ENCODE measurements at places on chromosomes 7 and 10.

DNA sequence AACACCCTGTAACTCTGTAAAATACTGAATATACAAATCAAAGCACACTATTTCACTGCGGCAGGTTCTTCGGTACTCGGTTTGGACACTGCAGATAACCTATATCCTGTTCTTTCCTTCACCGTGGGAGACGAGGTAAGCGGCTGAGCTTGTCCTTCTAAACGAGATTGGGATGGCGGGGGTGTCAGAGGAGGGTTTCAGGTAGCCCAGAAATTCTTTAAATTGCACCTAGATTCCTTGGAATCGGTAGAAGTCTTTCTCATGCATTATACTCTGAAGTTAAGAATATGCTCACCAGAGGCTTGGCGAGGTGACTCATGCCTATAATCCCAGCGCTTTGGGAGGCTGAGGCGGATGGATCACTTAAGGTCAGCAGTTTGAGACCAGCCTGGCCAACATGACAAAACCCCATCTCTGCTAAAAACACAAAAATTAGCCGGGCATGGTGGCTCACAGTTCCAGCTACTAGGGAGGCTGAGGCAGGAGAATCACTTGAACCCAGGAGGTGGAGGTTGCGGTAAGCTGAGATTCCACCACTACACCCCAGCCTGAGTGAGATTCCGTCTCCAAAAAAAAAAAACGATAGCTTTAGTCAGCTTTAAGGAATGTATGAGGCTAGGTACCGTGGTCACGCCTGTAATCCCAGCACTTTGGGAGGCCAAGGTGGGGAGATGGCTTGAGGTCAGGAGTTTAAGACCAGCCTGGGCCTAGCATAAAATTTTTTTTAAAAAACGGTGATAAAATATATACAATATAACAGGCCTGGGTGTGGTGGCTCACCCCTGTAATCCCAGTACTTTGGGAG is 10.1 kb upstream of the LAT2 start:
- H3K27me3 ChIP-seq, result peaks cover 2% of the 10 kb centered on the region
- peaks cover 18% of the 10 kb centered on the region for H3K36me3 ChIP-seq
- H3K27ac ChIP-seq, result peak overlapping the region; percentile 46
- peaks cover 7% of the 10 kb centered on the region for H3K4me1 ChIP-seq
- DNase-seq, result no peak

DNA sequence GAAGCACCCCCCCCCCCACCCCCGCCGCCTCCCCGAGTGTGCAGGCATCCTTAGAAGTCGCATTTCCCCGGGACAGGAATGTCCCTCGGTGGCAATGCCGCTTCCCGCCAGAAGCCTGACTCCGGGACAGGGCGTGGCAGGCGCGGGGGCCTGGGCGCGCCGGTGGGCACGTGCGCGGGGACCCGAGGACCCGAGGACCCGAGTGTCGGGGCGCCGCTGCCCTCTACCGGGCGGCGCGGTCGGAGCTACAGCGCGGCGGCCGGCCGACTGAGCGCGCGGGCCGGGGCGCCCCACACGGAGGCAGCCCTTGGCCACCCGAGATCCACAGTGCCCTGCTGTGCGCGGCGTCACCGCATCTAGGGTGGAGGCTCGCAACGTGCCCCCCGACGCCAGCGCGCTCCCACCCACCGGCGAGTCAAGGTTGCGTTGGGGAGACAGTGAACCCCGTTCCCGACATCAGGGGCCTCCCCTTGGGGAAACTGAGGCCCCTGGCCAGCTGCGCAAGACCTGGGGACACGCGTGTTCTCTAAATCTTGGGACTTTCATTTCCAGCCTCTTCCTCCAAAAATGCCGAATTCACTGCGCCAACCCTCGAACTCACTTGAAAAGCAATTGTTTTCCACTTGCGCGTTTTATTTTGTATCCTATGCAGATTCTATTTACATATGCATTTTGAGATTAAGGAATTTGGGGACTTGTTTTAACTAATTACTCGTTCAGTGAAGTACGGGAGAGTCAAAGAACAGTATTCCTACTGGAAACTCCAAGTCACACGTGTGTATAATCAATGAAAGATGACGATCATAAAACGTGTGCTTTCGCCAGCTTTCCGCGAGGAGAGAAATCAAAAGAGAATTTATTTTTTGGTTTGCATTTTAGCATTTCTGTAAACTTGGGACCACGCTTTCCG is 3.1 kb upstream of the CUX1 start:
- peaks cover 38% of the 10 kb centered on the region for H3K4me1 ChIP-seq
- peak overlapping the region; percentile 90 for H3K4me3 ChIP-seq
- H3K27ac ChIP-seq, result peak overlapping the region; percentile 87

DNA sequence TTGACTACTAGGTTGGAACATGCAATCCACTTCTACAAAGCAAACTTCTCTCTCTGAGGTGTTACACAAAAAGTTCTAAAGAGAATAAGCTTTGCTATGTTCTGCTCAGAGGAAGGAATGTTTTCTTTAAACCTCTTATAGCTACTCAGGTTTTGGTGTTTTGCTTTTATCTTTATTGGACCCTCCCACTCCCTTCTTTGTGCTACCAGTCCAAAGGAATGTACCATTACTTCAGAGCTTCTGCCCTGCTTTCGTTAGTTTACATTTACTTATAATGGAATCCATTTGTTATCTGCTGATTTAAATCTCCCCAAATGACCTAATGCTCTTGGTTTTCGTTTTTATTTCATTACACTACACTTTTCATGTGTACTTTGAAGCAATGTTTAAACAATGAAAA is 154.9 kb downstream of the ATE1 start:
- peak overlapping the region; percentile 30 for H3K4me3 ChIP-seq
- peaks cover 2% of the 10 kb centered on the region for H3K36me3 ChIP-seq
- H3K4me1 ChIP-seq, result peaks cover 40% of the 10 kb centered on the region
- no peaks in the 10 kb centered on the region for H3K27me3 ChIP-seq
- DNase-seq, result peak; percentile 41

GRCh38 chr7:150415161-150416153 is 35.0 kb upstream of the GIMAP8 start:
- H3K27ac ChIP-seq, result no peak overlapping the region
- peaks cover 9% of the 10 kb centered on the region for H3K27me3 ChIP-seq
- no peaks in the 10 kb centered on the region for H3K4me1 ChIP-seq
- DNase-seq, result no peak
- H3K36me3 ChIP-seq, result no peaks in the 10 kb centered on the region

DNA sequence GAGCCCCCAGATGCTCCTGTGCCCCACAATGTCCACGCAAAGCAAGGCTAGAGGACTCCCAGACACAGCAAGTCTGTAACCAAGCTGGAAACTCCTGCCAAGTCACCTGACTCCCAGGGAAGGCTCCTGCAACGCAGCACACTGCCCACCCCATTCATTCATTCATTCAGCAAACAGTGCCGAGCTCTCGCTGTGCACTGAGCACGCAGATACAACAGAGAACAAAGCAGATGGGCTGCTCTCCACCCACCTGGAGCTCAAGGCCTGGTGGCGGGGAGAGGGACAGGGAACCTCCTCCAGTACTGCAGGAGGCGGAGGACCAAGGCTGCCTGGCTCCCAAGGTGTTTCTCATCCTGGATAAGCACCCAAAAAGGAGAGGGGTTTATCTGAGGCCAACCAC is 8.6 kb downstream of the KCNH2 start:
- H3K27me3 ChIP-seq, result peaks cover 55% of the 10 kb centered on the region
- H3K4me1 ChIP-seq, result no peaks in the 10 kb centered on the region
- no peak overlapping the region for H3K27ac ChIP-seq
- DNase-seq, result no peak

DNA sequence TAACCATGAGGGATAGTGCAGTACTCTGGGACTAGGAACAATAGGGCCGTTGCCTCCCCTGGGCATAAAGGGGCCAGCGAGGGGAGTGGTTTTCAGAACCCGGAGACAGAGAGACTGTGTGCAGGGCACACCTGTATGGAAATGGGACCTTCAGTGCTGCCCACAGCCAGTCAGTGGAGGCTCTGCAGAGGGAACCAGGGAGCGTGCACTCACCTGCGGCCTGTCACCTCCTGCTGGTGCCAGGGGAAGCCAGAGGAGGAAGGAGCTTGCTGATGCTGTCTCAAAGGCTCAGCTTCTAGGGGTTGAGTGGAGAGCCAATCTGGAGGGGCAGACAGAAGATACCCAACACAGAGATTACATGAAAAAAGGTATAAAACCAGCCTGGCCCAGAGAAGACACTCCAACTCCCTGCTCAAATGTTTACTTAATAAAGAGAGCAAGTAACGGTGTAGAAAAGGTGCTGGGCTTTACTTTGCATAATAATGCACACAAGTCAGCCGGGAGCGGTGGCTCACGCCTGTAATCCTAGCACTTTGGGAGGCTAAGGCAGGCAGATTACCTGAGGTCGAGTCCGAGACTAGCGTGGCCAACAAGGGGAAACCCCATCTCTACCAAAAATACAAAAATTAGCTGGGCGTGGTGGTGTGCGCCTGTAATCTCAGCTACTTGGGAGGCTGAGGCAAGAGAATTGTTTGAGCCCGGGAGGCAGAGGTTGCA is 35.5 kb upstream of the WAPL start:
- no peak for DNase-seq
- peaks cover 17% of the 10 kb centered on the region for H3K4me1 ChIP-seq
- no peaks in the 10 kb centered on the region for H3K36me3 ChIP-seq
- peaks cover 19% of the 10 kb centered on the region for H3K27me3 ChIP-seq
- no peak overlapping the region for H3K27ac ChIP-seq

- no peak overlapping the region for H3K27ac ChIP-seq
- H3K27me3 ChIP-seq, result peaks cover 10% of the 10 kb centered on the region
- no peaks in the 10 kb centered on the region for H3K36me3 ChIP-seq
- H3K4me3 ChIP-seq, result no peak overlapping the region
- DNase-seq, result no peak
Measured at GRCh38 chr10:88805361-88805760, 2.8 kb downstream of the LIPM start.

GRCh38 chr7:142584765-142585164 is 164.5 kb upstream of the PRSS1 start:
- peak overlapping the region; percentile 64 for H3K27ac ChIP-seq
- no peak overlapping the region for H3K4me3 ChIP-seq
- no peaks in the 10 kb centered on the region for H3K36me3 ChIP-seq
- H3K4me1 ChIP-seq, result peaks cover 66% of the 10 kb centered on the region
- DNase-seq, result peak; percentile 54

GRCh38 chr7:24911213-24911603 is 68.8 kb downstream of the OSBPL3 start:
- H3K36me3 ChIP-seq, result peaks cover 26% of the 10 kb centered on the region
- no peaks in the 10 kb centered on the region for H3K27me3 ChIP-seq
- no peak overlapping the region for H3K4me3 ChIP-seq

DNA sequence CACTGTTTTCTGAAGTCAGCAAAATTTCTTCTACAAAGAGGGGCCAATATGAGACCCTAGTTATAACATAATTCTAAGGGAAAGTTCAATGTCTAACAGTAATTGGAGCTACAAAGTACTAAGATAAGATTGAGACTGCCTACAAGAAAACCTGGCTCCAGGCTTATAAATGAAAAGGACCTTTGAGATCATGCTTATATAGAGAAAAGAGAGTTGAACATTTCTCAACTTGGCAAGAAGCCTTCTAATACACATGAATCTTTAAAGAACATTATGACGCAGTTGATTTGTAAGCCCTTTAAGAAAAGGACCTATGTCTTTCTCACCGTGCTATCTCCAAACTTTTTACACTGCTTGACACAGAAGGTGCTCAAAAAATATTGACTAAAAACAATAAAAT is 87.9 kb downstream of the TPK1 start:
- H3K36me3 ChIP-seq, result no peaks in the 10 kb centered on the region
- no peak overlapping the region for H3K4me3 ChIP-seq
- H3K4me1 ChIP-seq, result no peaks in the 10 kb centered on the region

GRCh38 chr10:55822096-55822495 is 539.0 kb downstream of the ZWINT start:
- H3K27me3 ChIP-seq, result no peaks in the 10 kb centered on the region
- no peak overlapping the region for H3K4me3 ChIP-seq
- H3K36me3 ChIP-seq, result no peaks in the 10 kb centered on the region
- no peak for DNase-seq
- no peaks in the 10 kb centered on the region for H3K4me1 ChIP-seq

GRCh38 chr10:79021948-79022499 is 46.7 kb upstream of the ZMIZ1 start:
- no peak overlapping the region for H3K27ac ChIP-seq
- peaks cover 6% of the 10 kb centered on the region for H3K4me1 ChIP-seq
- DNase-seq, result no peak
- peaks cover 4% of the 10 kb centered on the region for H3K36me3 ChIP-seq

DNA sequence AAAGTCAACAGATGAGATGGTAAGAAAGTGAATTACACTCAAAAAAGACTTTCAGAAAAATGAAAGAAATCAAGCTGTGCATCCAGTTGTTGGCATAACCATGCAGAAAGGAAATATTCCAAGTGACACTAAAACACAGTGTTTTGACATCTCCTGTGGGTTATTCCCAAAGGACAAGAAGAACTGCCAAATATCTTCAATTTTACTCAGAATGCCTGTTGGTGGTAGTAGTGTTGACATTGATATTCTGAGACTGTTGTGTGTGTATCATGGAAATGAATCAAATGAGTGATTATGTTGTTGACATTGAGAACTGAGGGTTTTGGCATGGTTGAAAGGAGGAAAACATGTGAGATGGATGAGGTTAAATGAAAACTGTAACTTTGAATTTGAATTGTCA is 196.9 kb downstream of the SH2D4B start:
- no peak for DNase-seq
- no peak overlapping the region for H3K4me3 ChIP-seq
- no peak overlapping the region for H3K27ac ChIP-seq
- H3K4me1 ChIP-seq, result no peaks in the 10 kb centered on the region
- no peaks in the 10 kb centered on the region for H3K27me3 ChIP-seq
- H3K36me3 ChIP-seq, result no peaks in the 10 kb centered on the region

DNA sequence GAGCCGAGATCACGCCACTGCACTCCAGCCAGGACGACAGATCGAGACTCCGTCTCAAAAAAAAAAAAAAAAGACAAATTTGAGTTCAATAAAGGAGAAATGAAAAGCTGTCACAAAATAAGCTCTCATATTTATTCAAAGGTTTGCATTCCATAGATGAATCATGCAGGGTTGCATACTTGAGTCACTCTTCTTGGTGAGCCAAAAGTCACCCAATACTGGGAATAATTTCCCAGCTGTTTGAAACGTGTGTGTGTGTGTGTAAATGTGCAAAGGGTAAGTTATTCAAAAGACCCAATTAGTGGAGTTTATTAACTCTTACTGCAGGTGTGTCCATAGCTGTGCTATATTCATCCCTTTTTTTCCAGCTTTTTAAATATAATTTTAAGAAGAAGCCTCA is 297.7 kb downstream of the CCDC3 start:
- DNase-seq, result peak; percentile 61
- no peaks in the 10 kb centered on the region for H3K27me3 ChIP-seq
- H3K4me1 ChIP-seq, result peaks cover 83% of the 10 kb centered on the region
- H3K27ac ChIP-seq, result peak overlapping the region; percentile 67

DNA sequence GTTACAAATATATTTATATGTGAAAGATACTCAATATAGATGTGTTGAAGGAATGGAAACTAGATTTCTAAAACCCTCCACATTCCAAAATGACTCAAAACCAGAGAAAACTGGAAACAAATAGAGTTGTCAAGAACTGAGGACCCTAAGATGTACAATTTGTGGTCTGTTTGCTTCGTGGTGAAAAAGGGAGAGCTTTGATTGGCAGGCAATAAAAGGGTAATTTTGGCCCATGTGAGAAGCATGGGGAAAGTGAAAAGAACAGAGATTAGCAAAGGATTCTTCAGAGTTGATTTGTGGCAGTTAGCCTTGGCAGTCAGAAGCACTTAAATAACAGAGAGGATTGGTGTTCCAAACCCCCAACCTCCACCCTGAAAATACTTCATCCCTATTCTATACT is 37.1 kb upstream of the DKK1 start:
- no peaks in the 10 kb centered on the region for H3K27me3 ChIP-seq
- H3K27ac ChIP-seq, result no peak overlapping the region
- H3K4me3 ChIP-seq, result no peak overlapping the region
- no peak for DNase-seq
- H3K4me1 ChIP-seq, result peaks cover 11% of the 10 kb centered on the region
- peaks cover 15% of the 10 kb centered on the region for H3K36me3 ChIP-seq

GRCh38 chr7:130479716-130480400 is 12.0 kb upstream of the MEST start:
- H3K27me3 ChIP-seq, result peaks cover 39% of the 10 kb centered on the region
- H3K4me3 ChIP-seq, result no peak overlapping the region
- peaks cover 2% of the 10 kb centered on the region for H3K36me3 ChIP-seq
- H3K27ac ChIP-seq, result no peak overlapping the region
- DNase-seq, result no peak
